Renal pelvis (tissue), 12 donors: ENCODE measurements at places on chromosomes 12 and 14.

DNA sequence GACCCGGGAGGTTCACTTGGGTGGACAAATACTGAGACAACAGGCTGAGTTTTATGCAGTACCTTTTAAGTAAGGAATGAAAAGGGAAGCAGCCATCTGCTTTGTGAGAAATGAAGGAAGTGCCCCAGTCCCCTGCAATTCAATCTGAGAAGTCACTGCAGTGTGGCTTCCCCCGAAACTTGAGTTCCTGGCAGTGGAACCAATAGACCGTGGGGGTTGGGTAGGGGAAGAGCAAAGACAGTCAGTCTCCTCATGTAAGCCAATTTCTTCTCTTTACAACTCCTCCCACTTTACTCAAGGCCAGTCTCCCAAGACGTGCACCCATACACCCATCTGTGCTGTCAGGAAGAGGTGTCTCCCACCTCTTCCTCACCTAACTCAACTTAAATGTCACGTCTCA lies 206.5 kb downstream of the BCAT1 start:
- no peak for DNase-seq

GRCh38 chr12:105018776-105019175 lies 32.7 kb downstream of the NOPCHAP1 start:
- no peak for DNase-seq

DNA sequence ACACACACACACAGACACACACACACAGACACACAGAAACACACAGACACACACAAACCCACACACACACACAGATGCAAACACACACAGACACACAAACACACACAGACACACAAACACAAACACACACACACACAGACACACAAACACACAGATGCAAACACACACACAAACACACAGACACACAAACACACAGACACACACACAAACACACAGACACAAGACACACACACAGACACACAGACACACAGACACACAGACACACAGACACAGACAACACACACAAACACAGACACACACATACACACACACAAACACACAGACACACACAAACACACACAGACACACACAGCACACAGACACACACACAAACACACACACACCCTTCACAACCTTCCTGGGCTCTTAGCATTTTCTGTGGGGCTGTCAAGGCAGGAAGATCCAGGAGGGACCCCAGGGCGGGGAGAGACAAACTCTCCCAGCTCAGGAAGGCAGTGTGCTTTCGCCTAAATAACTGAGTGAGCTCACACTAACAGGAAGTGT lies 24.2 kb upstream of the INF2 start:
- no peak for DNase-seq

DNA sequence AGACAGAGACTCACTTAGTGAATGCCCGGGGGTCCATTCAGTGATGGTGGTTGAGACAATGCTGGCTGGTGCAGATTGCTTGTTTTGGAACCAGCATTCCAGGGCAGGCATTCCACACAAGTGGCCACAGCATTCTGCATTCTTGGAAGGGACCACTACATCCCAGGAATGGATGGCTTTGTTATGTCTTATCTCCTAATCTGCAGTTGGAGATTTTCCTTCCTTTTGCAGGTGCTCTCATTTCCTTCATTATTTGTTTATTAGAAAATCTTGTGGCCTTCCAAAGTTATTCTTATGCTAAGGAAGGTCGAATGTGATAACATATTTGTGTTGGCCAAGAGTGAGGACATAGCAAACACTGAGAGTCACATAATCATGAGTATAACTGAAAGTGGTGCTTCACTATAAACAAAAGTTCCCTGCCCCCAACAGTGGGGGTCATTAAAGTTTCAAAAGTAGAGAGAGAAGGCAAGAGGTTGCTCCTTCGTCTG lies 66.0 kb downstream of the BMP4 start:
- peak; percentile 24 for DNase-seq

- no peak for DNase-seq
Measured at GRCh38 chr12:112862636-112863290, 44.0 kb upstream of the OAS1 start.

DNA sequence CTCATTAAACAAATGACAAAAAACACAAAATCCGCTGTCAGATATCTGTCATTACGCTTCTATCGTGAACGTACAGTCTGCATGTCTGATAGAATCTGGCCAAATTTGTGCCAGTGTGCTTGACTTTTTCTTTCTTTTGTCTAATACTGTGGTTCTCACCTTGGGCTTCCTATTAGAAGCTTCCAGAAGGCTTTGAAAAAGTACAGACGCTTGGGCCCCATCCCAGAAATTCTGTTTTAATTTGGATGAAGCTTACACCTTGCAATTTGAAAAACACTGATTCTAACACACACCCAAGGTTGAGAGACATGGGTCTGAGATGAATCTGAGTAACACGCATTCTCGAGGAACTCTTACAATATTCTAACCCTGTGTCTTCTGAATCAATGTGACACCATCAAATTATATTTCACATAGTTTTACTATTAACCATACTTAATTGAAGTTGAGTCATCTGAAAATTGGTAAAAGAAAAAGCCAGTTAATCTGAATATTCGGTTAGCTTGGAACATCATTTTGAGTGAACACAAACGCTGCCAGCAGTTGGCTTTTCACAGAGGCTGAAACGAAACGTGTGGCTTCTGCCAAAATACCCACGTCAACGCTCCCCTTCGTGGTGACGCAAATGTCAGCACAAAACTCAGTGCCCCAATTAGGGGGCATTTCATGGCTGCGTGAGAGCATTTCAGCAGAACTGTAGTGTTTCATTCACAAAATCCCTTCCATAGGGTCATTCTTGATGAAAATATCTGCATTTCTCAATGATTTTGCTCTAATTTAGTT lies 420.5 kb downstream of the TMEM132D start:
- no peak for DNase-seq

DNA sequence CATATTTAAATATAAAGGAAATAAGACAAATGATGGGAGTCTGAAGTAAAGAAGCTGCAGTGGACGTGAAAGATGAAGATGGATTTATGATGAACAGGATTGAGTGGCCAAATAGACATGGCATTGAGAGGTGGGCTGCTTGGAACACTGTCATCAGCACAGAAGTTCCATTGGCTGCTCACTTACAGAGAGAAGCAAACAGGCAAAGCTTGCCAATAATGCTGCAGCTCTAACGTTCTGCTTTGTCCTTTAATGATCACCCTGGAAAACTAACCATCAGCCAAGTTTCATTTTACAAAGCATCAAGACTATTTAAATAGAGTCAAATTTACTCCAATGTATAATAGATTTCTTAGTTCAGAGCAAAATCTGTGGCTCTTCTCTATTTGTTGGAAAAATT lies 721.4 kb downstream of the TMTC2 start:
- DNase-seq: no peak

DNA sequence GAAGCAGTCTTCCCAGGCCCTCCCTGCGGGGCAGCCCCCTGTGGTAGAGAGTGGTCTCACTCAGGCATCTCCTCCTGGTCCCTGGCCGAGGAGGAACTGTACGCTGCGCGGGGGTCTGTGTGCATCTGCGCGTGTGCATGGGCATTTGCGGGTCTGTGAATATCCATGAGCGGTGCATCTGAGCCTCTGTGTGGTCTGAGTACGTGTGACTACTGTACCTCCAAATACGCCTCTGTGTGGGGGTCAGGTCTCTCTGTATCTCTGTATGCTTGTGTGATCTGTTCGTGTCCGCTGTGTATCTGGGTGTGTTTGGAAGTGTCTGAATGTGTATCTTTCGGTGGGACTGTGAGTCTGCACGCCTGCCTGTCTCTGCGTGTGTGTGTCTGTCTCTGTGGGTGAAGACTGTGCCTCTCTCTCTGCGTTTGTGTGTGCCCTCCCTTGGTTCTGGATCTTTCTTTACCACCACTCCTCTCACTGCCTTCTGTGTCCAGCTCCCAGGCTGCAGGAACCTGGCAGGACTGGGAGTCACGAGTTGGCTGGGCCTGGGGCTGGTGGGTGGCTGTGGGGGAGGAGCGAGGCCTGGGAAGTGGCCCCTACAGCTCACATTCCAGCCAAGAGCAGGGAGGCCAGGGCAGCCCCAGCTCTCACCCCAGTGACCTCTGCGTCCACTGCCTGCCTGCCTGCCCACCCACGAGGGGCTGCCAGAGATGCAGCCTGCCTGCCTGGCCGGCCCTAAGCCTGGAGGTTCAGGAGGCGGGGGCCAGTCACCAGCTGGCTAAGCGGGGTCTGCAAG lies 1.1 kb upstream of the PGF start:
- DNase-seq: no peak

- peak; percentile 23 for DNase-seq
Measured at GRCh38 chr12:110765111-110765510, 22.4 kb upstream of the PPP1CC start.

DNA sequence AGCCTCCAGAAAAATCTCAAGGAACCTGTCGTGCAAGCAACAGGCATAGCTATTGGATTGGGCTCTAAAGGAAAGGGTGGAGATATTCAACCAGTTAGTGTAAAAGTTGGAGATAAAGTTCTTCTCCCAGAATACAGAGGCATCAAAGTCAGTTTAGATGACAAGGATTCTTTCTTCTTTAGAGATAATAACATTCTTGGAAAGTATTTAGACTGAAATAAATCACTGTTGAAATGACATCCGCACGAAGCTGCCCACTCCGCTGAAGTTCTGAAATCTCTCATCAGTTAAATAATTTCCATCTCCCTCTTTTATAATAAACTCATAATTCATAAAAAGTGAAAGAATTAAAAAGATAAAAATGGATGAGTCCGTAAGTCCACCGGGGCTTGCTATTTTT lies 1354.9 kb upstream of the TMEM132C start:
- no peak for DNase-seq

GRCh38 chr12:49797449-49797776 lies 30.8 kb downstream of the NCKAP5L start:
- DNase-seq: no peak

DNA sequence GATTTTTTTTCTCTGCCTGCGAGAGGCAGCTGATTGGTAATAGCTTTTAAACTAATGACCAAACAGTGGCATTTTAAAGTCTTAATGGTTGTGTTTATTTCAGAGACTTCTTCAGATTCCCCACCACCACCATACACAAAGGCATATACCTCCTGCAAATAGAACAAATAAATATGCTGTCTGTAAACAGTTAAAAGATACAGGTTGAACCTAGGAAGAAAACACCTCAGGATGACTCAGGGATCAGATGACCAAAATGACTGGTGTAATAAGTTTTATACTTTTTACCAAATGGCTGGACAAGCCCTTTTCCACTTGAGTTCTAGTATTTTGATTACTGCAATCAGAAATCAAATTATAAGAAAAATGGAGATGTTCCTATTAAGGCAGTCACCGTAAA lies 364.1 kb downstream of the PAWR start:
- no peak for DNase-seq

- DNase-seq: no peak
Measured at GRCh38 chr14:21866479-21866878, 192.9 kb upstream of the OR4E1 start.

DNA sequence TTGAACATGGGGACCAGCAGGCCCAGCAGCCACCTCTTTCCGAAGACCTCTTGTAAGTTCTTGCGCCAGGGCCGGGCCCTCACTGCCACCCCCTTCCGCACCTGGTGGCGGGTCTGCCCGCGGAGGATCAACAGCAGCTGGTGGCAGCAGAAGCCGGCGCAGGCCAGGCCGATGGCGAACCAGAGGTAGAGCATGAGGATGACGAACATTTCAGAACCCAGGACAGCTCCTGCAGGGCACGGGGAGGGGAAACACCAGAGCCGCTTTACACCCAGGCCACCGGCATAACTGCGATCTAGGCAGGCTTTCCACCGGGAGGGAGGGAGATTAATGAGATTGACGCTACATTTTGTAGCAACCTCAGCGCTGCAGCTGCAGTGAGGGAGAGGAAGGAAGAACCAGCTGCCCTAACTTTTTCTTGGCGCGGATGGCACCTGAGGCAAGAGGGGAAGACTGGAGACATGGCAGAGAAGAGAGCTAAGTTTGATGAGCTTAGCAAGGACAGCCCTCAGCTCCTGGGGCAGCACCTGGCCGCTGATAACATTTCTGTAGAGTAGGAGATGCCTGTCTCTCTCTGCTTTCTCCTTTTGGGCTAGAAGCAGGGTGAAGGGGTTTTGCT lies 7.8 kb downstream of the ZDHHC22 start:
- DNase-seq: peak; percentile 91

DNA sequence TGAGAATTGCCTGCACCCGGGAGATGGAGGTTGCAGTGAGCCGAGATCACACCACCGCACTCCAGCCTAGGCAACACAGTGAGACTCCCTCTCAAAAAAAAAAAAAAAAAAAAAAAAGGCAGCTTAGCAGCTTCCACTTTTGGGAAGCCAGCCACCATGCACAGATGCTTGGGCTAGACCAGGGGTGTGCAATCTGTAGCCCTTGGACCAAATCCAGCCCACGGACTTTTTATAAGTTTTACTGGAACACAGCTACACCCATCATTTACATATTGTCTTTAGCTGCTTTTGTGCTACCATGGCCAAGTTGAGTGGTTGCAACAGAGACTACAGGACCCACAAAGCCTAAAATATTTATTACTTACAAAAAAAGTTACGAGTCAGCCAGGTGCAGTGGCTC lies 6.7 kb downstream of the CIT start:
- DNase-seq: no peak

GRCh38 chr12:68610370-68611093 lies at the start of gene RAP1B:
RAP1B (plus strand) TSS chr12:68610899; CDS start chr12:68648725, 37,826 bp downstream.
- DNase-seq: peak; percentile 90

- DNase-seq: no peak
Measured at GRCh38 chr12:38934686-38935085, 29.3 kb upstream of the CPNE8 start.

- no peak for DNase-seq
Measured at GRCh38 chr12:103966736-103967135, 1.1 kb downstream of the TDG start.

DNA sequence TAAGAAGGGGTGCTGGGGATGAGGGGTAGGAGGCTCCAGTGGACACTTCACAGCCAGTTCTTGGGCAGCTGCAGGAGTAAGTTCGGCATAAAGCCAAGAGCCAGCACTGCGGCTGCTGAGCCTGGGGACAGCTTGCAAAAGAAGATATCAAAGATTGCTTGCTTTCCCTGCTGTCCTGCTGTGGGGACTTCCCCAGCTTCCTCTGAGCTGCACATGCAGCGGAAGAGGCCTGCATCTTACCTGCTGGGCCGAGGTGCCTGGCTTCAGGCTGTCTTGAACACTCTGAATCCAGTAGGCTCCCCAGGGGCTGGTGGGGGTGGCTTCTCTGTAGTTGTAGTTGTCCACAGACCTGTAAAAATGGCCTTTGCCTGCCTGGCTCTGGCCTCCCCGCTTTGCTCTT lies 1.3 kb downstream of the CHGA start:
- no peak for DNase-seq

- peak; percentile 74 for DNase-seq
Measured at GRCh38 chr12:119710374-119710964, 42.5 kb downstream of the PRKAB1 start.

DNA sequence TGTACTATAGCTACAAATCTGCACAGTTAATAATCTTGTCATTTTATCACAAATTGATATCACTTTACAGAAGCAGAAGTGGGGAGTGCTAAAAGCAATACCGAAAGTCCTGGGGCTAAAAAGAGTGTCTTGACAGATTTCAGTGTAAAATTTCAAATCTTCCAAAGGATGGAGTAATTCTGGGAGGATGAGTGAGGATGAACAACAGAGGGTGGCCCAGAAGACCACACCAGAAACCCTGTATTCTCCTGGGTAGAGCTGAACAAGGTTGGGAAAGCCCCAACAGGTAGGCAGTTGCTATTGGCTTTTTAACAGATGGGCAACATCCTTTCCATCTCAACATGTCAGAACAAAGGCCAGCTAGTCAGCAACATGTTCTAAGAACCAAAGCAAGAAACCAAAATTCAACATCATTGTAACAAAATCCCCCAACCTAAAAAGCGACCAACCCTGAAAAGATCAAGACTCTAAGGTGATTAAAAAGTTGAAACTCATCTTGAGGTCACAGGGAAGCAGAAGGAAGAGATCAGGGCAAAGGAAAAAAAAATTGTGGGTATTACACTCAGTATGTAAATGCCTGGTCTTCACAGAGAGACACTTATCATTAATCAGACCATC lies 38.8 kb downstream of the CBX5 start:
- DNase-seq: no peak
